ENCODE measurements at places on chromosomes 13 and 19.

- peaks cover 41% of the 10 kb centered on the region for H3K27me3 ChIP-seq
- no peak overlapping the region for H3K4me3 ChIP-seq
- H3K36me3 ChIP-seq: peaks cover 51% of the 10 kb centered on the region
- peak overlapping the region; percentile 50 for H3K27ac ChIP-seq
- H3K4me1 ChIP-seq: peaks cover 36% of the 10 kb centered on the region
These were observed 13.3 kb downstream of the TTYH1 start for GRCh38 chr19:54428323-54429175.

- no peaks in the 10 kb centered on the region for H3K27me3 ChIP-seq
- no peak for DNase-seq
- H3K4me3 ChIP-seq: no peak overlapping the region
- no peaks in the 10 kb centered on the region for H3K36me3 ChIP-seq
These were observed 24.9 kb downstream of the NLRP13 start for GRCh38 chr19:55907286-55907685.

DNA sequence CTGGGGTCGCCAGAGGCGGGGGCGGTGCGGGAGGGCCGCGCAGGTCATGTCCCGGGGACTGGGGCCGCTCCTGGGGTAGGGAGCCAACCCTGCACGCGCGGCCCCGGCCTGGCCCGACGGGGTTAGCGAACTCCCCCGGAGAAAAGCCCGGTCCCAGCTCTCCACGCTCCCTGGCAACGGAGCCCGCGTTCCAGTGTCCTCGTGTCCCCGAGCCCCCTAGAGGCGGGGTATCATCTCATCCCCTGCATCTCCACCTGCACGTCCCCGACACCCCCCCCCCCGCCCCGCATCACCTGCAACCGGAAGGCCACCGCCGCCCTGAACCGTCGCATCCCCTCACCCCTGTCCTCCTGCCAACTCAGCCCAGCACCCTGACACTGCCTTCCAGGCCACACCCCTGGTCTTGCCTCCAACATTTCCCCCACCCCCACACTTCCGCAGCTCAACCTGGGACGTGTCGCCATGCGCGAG is 2.7 kb downstream of the WDR88 start:
- DNase-seq: no peak
- no peak overlapping the region for H3K27ac ChIP-seq
- peaks cover 14% of the 10 kb centered on the region for H3K36me3 ChIP-seq
- H3K4me1 ChIP-seq: no peaks in the 10 kb centered on the region
- H3K4me3 ChIP-seq: no peak overlapping the region

- no peak for DNase-seq
- no peaks in the 10 kb centered on the region for H3K27me3 ChIP-seq
- H3K4me3 ChIP-seq: no peak overlapping the region
- no peaks in the 10 kb centered on the region for H3K36me3 ChIP-seq
- no peak overlapping the region for H3K27ac ChIP-seq
These were observed 16.1 kb downstream of the LSM14A start for GRCh38 chr19:34188408-34188807.

GRCh38 chr19:33698576-33699435 is 77.1 kb downstream of the CHST8 start:
- no peaks in the 10 kb centered on the region for H3K4me1 ChIP-seq
- DNase-seq: no peak
- H3K4me3 ChIP-seq: no peak overlapping the region
- H3K27me3 ChIP-seq: peaks cover 56% of the 10 kb centered on the region
- no peak overlapping the region for H3K27ac ChIP-seq

GRCh38 chr19:43624933-43625332 is 5.5 kb upstream of the ZNF428 start:
- H3K27me3 ChIP-seq: no peaks in the 10 kb centered on the region
- peaks cover 21% of the 10 kb centered on the region for H3K36me3 ChIP-seq
- DNase-seq: no peak
- H3K4me1 ChIP-seq: peaks cover 8% of the 10 kb centered on the region
- H3K27ac ChIP-seq: no peak overlapping the region

- no peak overlapping the region for H3K27ac ChIP-seq
- no peak overlapping the region for H3K4me3 ChIP-seq
- no peaks in the 10 kb centered on the region for H3K27me3 ChIP-seq
- no peak for DNase-seq
These were observed 41.0 kb downstream of the AKAP11 start for GRCh38 chr13:42312817-42313431.

- H3K4me1 ChIP-seq: no peaks in the 10 kb centered on the region
- H3K36me3 ChIP-seq: peaks cover 18% of the 10 kb centered on the region
- H3K27me3 ChIP-seq: no peaks in the 10 kb centered on the region
These were observed 8.6 kb downstream of the CALM3 start for GRCh38 chr19:46609511-46610412.

- H3K4me3 ChIP-seq: no peak overlapping the region
- no peaks in the 10 kb centered on the region for H3K27me3 ChIP-seq
- peaks cover 18% of the 10 kb centered on the region for H3K4me1 ChIP-seq
- DNase-seq: no peak
- peak overlapping the region; percentile 25 for H3K27ac ChIP-seq
These were observed 11.5 kb upstream of the WBP4 start for GRCh38 chr13:41049480-41050440.

DNA sequence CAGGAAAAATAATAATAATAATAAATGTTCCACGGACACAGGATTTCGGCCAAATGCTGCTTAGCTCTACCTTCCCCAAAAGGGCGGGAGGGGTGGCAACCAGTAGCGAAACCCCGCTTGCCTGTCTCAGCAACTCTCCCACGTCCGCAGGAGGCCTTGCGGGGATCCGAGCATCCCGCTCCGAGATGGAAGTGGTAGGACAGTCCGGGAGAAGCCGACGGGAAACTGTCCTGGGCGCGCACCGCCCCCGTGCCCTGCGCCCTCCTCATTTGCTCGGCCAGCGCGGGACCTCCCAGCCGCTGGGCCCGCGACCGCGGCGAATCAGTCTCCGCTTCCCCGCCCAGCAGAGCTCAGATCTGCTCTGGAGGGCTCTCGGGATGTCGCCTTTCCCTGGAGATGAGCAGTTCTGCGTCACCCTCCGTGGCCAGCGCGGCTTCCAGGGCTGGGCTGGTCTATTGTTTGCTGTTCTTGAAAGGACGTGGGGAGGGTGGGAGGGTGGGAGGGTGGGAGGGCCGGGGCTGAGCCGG is 48.9 kb upstream of the PABPC3 start:
- H3K36me3 ChIP-seq: no peaks in the 10 kb centered on the region
- H3K4me3 ChIP-seq: no peak overlapping the region
- no peak for DNase-seq
- no peak overlapping the region for H3K27ac ChIP-seq
- H3K4me1 ChIP-seq: no peaks in the 10 kb centered on the region

DNA sequence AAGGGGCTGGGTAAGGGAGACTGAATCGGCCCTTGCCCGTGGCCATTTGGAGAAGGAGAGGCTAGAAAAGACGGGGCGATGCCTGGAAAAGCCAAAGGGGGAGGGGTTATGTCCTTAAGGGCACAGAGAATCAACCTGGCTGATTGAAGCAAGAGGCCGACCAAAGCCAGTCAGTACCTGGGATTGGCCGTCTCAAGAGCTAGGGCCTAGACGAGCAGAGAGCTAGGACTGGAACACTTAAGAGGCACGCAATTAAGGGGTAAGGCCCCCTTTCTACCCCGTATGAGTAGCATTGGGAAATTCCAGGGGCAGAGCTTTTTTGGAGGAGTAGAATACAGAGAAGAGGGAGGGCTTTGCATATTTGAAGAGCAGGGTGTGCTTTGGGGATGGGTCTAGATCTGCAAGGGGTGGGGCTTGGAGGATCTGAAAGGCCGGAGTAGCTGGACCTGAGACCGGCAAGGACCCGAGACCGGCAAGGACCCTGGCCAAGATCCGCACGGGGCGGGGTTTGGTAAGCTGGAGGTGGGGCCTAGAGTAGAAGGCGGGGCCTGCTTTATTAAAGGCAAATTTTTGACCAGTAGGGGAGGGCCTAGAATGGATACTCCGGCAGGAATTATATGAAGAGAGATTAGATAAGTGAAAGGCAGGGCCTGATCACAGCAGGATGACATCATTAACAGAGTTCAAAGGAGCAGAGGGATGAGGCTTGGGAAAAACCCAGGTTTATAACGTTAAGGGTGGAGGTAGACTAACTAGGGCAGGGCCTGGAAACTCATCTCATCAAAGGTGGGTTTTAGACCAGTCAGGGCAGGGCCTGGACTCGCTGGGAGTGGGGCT is 10.7 kb upstream of the CACNG6 start:
- no peak overlapping the region for H3K4me3 ChIP-seq
- H3K27ac ChIP-seq: peak overlapping the region; percentile 96
- peak; percentile 98 for DNase-seq

GRCh38 chr13:28719227-28720055 is 671 bp upstream of the SLC46A3 start:
- H3K36me3 ChIP-seq: peaks cover 9% of the 10 kb centered on the region
- H3K4me3 ChIP-seq: peak overlapping the region; percentile 77
- DNase-seq: no peak
- H3K27ac ChIP-seq: no peak overlapping the region
- no peaks in the 10 kb centered on the region for H3K4me1 ChIP-seq

DNA sequence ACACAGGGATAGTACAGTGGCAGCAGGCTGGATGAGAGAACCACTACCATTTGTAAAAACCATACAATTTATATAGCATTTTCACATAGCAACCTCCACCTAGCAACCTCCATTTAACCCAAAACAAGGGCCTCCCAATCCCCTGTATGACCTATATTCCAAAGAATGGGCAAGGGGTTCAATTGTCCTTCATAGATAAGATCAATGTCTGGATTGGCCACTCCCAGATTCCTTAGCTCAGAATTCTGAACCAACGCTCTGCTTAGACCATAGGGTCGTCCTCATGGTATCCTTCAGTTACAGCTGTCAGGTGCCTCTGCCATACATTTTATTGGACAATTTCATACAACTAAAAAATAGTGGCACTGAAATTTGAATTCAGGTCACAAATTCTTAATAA is 166.2 kb downstream of the KCTD12 start:
- no peak overlapping the region for H3K4me3 ChIP-seq
- no peak overlapping the region for H3K27ac ChIP-seq
- no peaks in the 10 kb centered on the region for H3K36me3 ChIP-seq
- DNase-seq: no peak
- H3K27me3 ChIP-seq: no peaks in the 10 kb centered on the region

DNA sequence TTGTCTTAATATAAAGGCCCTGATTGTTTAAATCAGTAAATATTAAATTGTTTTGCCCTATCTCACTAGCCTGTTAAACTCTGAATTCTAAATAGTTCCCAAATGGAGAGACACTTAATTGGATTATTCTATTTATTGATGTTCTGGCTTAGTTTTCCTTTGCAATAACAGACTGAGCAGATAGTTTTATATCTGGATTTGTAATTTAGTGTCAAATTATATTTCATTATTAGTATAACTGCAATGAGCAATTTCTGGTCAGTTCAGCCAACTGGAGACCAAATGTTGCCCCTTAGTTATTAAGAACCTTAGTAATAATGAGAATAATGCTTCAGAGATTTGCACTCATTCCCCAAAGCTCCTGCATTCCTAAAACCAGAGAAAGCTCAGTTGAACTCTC is 10.1 kb downstream of the FAM124A start:
- H3K4me3 ChIP-seq: no peak overlapping the region
- no peak overlapping the region for H3K27ac ChIP-seq
- DNase-seq: no peak
- no peaks in the 10 kb centered on the region for H3K36me3 ChIP-seq
- H3K4me1 ChIP-seq: no peaks in the 10 kb centered on the region
- peaks cover 16% of the 10 kb centered on the region for H3K27me3 ChIP-seq

GRCh38 chr13:43915451-43915850 is 35.7 kb downstream of the LACC1 start:
- no peak for DNase-seq
- no peaks in the 10 kb centered on the region for H3K27me3 ChIP-seq
- no peaks in the 10 kb centered on the region for H3K4me1 ChIP-seq
- no peaks in the 10 kb centered on the region for H3K36me3 ChIP-seq

- DNase-seq: peak; percentile 92
- peaks cover 37% of the 10 kb centered on the region for H3K4me1 ChIP-seq
- H3K27me3 ChIP-seq: no peaks in the 10 kb centered on the region
- H3K4me3 ChIP-seq: peak overlapping the region; percentile 44
These were observed 16.9 kb upstream of the CYP2S1 start for GRCh38 chr19:41175801-41176777.

DNA sequence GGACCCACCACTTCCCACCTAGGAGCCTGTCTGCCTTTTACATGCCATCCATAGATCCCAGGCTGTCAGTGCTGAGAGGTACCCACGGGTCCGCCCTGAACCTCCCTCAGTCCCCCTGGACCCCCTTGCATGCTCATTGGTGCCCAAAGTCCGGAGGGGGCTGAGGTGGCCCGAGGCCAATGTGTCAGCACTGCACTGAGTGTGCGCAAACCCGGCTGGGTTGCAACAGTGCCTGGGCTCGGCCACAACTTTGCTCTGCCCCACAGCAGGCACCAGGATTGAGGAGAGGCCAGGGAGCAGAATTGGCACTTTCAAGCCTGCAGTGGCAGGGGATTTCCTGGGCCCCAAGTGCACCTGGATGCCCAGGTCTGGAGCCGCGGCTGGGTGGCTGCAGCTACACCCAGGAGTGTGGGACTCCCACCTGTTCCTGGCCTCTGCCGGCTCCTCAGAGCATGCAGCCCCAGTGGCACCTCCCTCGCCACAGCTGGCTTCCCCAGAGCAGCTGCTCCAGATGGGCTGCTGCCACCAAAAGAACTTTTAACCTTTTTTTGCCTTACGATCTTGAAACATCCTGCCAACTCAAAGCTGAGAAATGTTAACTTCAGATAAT is 837.0 kb downstream of the SLITRK6 start:
- H3K36me3 ChIP-seq: no peaks in the 10 kb centered on the region
- no peak overlapping the region for H3K4me3 ChIP-seq
- no peaks in the 10 kb centered on the region for H3K4me1 ChIP-seq

DNA sequence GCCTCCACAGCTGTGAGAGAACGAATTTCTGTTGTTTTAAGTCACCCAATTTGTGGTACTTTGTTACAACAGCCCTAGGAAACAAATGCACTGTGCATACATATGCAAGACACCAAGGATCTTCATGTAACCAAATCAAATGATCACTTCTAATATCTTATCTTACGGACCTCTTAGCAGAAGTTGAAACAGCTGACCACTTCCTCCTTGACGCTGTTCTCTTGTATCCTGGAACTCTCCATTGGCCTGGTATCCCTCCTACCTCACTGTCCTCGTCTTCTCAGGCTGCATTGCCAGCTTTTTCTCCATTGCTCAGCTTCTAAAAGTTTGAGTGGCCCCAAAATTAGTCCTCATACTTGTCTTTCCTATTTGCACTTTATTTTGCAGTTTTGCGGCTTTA is 200.4 kb downstream of the DLEU7 start:
- DNase-seq: no peak
- no peaks in the 10 kb centered on the region for H3K27me3 ChIP-seq
- H3K4me1 ChIP-seq: no peaks in the 10 kb centered on the region
- H3K27ac ChIP-seq: no peak overlapping the region
- H3K4me3 ChIP-seq: no peak overlapping the region

GRCh38 chr19:11138601-11139300 is 16.8 kb downstream of the SPC24 start:
- H3K27ac ChIP-seq: no peak overlapping the region
- peaks cover 79% of the 10 kb centered on the region for H3K36me3 ChIP-seq
- H3K27me3 ChIP-seq: no peaks in the 10 kb centered on the region
- H3K4me3 ChIP-seq: no peak overlapping the region
- H3K4me1 ChIP-seq: peaks cover 12% of the 10 kb centered on the region

DNA sequence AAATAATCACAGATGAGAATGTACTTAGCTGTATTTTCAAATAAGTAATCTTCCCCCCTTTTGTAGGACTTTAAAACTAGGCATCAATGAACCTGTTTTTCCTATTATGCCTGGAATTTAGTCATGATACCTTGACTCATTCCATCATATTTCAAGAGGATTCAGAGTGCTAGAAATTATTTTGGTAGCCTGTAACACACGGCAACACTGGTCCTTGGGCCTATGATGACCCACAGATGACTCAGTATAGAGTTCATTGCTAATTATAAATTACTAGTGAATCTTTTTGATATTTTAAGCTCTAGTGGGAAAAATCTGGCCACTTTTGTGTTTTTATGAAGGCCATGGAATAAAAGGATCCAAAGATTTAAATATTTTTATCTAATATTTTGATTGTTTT is 26.0 kb upstream of the GARRE1 start:
- no peak overlapping the region for H3K4me3 ChIP-seq
- H3K27me3 ChIP-seq: no peaks in the 10 kb centered on the region
- H3K4me1 ChIP-seq: peaks cover 48% of the 10 kb centered on the region
- no peak overlapping the region for H3K27ac ChIP-seq
- H3K36me3 ChIP-seq: peaks cover 55% of the 10 kb centered on the region
